ENCODE measurements at places on chromosomes 1 and 21. TPM values are rescaled to one million over a fixed set of nuclear protein-coding genes. Genes with fewer than 3 reads are reported as not detected.

DNA sequence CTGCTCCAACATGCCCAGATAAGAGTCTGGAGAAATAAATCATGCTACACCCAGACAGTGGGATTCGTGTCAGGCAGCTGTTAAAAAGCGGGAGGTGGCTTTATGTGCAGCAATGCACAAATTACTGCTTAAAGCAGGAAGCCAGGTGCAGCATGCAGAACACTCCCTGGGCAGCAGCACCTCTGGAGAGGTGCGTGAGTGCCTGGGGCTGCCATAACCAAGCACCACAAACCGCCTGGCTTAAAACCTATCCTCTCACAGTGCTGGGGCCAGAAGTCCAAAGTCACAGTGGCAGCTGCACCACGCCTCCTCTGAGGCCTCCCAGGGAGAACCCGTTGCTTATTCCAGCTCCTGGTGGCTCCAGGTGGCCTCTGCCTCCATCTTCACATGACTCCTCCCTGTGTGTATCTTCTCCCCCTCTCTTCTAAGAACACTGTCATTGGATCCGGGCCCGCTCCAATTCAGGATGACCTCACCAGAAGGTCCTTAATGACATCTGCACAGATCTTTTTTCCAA is 115.6 kb downstream of the SIK1 start:
- no peak for DNase-seq

DNA sequence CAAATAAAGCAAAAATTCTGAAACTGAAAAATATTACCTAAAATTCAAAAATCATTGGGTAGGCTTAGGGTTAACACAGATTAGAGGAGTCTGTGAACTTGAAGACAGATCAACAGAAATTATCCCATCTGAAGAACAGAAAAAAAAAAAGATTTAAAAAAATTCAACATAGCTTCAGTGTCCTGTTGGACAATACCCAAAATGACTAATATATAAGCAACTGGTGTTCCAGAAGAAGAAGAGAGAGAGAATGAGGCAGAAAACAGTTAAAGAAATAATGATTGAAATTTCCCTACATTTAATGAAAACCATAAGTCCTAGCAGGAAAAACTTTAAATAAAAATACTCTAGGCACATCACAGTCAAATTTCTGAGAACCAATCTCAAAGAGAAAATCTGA is 31.5 kb downstream of the TMCO1 start:
- no peak for DNase-seq

DNA sequence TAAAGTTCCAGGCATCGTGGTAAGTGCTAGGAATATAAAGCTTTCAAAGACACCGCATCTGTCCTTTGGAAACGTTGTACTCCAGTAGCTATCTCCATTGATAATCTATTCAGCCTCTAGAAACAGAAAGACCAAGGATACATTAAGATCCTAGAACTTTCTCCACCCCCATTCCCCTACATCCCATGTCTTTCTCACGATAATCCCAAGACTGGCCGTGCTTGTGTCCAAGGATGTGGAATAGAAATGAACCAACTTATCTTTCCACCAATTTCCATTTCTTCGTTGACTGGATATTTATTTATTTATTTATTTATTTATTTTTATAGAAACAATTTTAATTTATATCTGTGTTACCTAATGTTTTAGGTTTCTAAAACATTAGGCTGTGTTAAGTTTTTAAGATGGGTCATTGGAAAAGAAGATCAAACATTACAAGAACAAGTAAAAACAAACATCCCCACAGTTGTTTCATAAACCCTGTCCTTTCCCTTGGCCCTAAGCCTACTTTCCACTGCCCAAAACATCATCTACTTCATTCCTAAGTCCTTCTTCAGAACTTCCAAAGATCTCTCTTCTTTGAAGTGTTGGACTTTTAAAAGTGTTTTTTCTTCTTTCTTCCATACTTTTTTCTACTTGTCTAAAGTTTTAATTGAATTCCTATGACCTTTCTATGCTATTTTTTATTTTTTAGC is 39.7 kb downstream of the LRRC8C start:
- no peak for DNase-seq

GRCh38 chr1:56448529-56449300 is 130.6 kb downstream of the PLPP3 start:
- DNase-seq = no peak

Gene TMOD4
- 0.38 TPM for total RNA-seq

Gene ORC1
- total RNA-seq = 15.0 TPM

Gene C2CD4D
- 0.05 TPM for total RNA-seq

Measured in thymus (tissue), 14 donors.